NCI-H2029 (cell line): ENCODE measurements at places on chromosomes 6 and 20.

DNA sequence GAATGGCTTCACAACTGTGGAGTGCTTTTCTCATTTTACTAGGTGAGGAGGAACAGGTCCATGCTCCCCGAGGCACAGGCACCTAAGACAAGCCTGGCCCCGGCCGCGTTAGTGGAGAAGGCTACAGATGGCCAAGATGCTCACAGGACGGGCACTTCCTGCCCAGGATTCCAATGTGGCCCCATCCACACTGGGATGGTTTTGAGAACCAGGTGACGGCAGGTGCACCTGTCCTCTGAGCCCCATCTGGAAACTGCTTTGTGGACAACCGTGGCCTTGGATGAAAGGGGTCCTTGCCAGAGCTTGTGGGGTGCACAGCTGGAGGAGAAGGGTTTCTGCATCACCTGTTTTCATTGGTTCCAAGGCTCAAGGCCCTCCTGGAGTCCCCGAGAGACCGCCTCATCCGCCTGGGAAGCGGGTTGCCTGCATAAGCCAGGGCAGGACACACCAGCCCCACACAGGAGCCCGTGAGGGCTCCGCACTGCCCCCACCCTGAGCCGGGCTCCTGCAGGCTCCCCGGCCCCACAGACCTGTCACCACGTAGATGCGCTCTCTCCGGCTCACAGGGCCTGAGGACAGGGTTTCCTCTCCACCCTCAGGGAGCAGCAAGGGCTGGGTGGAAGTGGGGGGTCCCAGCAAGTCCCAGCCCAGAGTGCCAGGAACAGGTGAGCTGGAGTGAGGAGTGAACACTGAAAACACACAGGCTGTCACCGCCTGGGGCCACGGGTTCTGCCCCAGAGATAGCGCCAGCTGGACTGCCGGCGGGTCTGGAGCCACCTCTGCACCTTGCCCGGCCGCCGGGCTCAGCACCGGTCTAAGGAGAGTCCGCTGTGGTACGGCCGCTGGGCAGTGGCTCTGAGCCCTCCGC lies 18.3 kb downstream of the NTSR1 start:
- no peak for DNase-seq

GRCh38 chr6:46279874-46280273 lies 109.1 kb upstream of the ENPP5 start:
- DNase-seq, result no peak

- no peak for DNase-seq
These were observed 2.1 kb upstream of the THEMIS start for GRCh38 chr6:127902933-127903332.

- DNase-seq, result no peak
These were observed 37.7 kb upstream of the ARHGAP18 start for GRCh38 chr6:129747588-129748112.

DNA sequence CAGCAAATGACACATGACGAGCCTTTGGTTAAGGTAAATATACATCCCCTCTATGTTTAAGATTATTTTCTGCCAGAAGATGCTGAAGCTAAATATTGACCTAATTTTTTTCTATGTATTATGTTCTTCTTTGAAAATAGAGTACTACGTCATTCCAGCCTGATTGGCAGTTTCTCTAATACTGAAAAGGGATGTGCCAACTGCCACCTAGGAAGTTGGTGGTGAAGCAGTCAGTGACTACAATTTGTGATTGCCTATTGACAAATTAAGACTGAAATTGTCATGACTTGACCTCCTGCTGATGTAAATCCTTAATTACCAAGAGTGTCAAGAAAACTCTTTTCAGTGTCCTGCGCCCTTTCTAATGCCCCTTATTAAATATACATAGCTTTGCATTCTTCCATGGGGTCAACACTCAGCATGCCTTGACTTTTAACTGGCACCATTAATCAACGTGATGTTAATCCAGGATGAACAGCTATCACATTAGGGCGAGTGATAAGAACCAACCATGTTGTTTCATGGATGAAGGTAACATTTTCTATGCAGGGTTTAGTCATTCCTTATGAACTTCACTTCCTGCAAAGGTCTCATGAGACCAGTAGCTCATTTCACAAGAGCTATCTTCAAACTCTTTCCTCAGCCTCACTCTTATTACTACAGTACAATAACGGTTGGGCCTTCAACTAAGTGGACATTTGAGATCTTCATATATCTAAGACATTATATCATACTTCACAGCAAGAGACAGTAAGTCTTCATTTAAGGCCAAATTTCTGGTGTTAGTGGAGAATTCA lies 22.5 kb upstream of the SGK1 start:
- DNase-seq, result no peak

GRCh38 chr6:155483858-155484257 lies 28.2 kb upstream of the NOX3 start:
- DNase-seq, result no peak

- no peak for DNase-seq
These were observed 531.1 kb downstream of the LMBRD1 start for GRCh38 chr6:69265706-69266105.

DNA sequence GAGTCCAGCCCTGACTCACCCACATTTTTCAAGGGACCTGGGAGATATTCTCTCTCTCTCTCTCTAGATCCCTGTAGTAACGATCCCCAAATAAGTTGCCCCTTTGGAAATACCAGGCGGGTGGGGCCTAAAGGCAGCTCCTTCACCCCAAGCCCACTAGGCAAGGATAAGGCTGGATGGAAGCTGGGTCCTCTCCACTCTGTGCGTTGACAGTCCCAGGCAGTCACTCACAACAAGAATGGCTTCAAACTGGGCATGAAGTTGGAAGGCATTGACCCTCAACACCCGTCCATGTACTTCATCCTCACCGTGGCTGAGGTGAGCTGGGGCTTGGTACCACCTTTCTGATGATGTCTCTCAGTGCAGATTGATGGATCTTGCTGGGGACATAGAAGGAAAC lies 21.6 kb downstream of the L3MBTL1 start:
- DNase-seq, result no peak

GRCh38 chr20:62894261-62894660 lies 32.0 kb downstream of the DIDO1 start:
- no peak for DNase-seq

GRCh38 chr6:115854866-115855665 lies 205.6 kb downstream of the FRK start:
- DNase-seq, result no peak
